HCT116 (cell line): ENCODE measurements at places on chromosomes 7 and 10.

DNA sequence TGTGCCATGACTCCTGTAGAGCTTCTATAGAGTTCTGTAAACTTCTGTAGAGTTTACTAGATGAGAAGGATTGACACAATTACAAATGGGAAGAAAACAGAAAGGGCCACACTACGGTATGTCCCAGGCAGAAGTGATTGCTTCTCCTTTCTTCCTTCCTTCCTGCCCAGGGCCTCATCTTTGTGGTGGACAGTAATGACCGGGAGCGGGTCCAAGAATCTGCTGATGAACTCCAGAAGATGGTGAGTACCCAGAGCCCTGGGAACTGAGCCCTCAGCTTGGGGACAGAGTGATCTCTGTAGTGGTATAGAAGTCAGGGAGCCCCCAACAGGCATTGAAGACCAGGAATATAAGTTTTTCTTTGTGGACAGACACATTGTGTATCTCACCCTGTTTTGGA lies 1.7 kb downstream of the ARF5 start:
- no peak for DNase-seq

GRCh38 chr10:82267465-82267864 lies 392.5 kb downstream of the NRG3 start:
- no peak for DNase-seq

DNA sequence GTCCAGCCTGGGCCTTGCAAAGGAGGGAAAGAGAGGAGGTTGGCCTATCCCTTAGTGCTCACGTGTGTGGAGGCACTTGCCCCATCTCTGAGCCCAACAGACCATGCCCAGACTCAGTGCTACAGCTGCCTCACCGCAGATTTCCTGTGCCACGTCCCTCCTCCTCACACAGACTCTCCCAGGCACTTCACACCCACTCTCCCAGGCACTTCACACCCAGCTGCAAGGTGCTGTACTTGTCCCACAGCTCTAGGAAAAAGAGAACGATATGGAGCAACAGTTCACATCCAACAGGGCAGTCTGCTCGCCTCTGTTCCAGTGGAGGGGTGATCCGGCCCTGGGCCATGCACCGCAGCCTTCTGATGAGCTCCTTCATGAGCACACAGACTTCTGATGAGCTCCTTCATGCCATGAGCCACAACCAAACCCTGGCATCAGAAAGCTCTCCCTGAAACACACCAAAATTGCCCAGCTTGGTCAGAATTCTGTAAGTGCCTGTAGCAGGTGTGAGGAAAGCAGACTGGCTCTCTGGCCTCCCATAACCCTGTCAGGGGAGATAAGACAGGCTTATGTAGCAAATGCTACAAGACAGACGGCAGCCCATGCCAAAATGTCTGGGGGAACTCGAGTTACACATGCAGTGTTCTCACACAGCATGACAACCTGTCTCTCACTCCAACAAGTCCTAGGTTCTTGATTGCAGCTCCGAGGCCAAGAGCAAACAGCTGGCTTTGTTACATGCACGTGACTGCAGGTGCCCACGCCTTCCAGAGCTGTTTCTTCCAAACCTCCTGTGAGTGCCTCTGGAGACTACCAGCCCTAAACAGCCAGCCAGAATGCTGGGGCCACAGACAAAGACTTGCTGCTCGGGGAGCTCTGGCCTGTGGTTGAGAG lies 348.5 kb downstream of the GRID1 start:
- no peak for DNase-seq

DNA sequence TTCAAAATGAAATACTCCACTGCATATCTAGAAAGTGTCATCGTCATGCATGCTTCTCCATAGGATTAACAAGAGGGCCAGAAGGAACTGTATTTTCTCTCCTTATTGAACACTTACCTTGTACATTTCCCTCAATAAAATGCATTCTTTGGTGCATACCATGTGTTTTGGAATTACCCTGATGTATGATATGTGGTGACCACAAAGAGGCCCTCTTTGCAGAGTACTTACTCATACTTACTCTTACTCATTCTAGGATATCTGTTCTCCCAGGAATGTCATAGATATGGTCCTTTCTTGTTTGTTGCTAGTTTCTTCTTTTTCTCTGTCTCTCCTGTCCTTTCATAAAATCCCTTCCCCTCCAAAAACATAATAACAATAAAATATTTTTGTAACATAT lies 1087.1 kb upstream of the POT1 start:
- DNase-seq = no peak

DNA sequence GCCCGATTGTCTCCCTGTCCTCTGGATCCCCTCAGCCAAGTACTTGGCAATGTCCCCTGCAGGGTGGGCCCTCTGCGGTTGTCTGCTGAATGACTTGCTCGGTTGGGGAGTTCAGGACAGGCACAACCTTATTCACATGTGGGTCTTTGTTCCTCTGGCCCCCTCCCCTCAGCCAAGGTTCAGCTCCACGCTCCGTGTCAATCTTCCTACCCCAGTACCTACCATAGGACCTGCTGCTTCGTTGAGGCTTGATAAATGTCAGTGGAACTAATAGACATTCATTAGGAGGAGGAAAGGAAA lies 7.1 kb downstream of the CPA5 start:
- DNase-seq = no peak

GRCh38 chr7:75887669-75888369 lies 9.0 kb downstream of the RHBDD2 start:
- DNase-seq = no peak

- no peak for DNase-seq
Observed at GRCh38 chr10:22705527-22705926, 8.9 kb downstream of the PIP4K2A start.

GRCh38 chr7:138433583-138434443 lies 26.2 kb upstream of the TRIM24 start:
- DNase-seq = no peak

GRCh38 chr7:122298131-122298530 lies 6.4 kb downstream of the FEZF1 start:
- DNase-seq = no peak

- DNase-seq = no peak
Observed at GRCh38 chr10:78331391-78331922, 297.8 kb downstream of the RPS24 start.

DNA sequence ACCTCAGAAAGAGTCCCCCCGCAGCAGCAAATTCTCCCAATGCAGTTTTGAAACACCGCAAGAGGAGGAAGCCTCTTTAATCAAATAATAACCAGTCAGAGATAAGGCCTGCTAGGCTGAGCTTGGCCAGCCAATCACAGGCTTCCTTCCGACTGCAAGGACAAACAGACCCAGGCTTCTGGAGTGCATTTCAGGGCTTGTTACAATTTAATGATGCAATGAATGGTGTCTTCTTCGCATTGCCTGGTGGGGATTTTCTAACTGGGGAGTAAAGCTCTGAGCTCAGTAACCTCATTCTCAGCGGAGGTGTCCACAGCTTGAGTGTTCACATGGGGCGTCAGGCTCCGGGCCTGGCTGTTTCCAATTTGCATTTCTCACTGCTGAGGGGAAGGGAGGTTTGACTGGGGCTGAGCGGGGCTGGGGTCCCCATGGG lies 31.8 kb upstream of the GPAM start:
- DNase-seq = no peak

- no peak for DNase-seq
Observed at GRCh38 chr10:98224996-98225395, 43.0 kb downstream of the LOXL4 start.

DNA sequence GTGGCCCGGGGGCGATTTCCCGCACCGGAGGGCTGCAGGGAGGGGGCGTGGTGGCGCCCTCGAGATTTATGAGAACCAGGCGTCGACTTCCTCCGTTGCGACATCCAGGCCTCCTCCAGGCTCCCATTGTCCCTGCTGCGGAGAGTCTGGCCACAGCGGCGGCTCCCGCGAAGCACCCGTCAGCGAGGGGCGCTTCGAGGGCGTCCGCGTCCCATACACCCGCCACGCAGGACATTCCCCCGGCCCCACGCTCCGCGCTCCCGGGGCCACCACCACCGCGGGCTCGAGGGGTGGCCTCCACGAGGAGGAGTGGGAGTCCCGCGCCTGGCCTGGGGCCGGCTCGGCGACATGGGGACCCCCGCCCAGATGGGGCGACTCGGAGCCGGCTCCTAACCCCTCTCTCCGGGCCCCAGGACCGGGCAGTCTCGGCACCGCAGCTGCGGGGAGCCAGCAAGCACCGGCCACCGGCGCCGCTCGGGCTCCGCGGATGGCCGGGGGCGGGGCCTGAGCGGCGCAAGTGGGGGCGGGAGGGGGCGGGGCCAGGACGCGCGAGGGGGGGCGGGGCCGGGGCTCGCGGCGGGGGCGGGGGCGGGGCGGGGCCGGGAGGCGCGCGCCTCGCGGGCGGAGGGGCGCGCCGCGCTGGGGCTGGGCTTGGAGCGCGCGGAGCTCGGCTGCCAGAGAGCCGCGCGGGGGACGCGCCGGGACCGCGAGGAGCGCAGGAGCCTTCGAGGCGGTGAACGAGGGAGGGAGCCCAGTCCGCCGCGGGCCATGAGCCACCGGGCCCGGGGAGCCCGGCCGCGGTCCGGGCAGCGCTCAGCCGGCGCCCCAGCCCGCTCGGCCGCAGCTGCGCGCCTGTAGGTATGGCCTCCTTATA lies at the start of gene SH2B2:
SH2B2 (plus strand) TSS at position 632 of the 874 bp plus-strand sequence. CDS start 13,683 bp downstream, outside the sequence.
- DNase-seq = no peak

DNA sequence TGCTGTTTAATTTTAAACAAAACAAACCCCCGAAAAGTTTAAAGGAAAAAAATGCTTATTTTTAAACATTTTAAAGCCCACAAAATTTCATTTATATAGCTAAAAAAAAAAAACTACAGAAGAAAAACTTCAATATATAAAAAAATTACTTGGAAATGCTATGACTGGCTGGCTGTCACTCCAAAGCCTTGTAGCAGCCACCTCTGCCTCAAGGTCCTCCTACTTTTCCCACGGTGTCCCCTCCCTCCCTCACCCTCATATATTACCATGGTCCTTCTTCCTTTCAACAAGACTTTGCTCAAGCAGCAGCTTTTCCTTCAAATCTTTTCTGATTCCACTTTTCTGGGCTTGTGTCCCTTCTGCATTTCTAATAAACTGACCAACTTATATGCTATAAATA lies 122.0 kb downstream of the TPK1 start:
- DNase-seq = no peak

DNA sequence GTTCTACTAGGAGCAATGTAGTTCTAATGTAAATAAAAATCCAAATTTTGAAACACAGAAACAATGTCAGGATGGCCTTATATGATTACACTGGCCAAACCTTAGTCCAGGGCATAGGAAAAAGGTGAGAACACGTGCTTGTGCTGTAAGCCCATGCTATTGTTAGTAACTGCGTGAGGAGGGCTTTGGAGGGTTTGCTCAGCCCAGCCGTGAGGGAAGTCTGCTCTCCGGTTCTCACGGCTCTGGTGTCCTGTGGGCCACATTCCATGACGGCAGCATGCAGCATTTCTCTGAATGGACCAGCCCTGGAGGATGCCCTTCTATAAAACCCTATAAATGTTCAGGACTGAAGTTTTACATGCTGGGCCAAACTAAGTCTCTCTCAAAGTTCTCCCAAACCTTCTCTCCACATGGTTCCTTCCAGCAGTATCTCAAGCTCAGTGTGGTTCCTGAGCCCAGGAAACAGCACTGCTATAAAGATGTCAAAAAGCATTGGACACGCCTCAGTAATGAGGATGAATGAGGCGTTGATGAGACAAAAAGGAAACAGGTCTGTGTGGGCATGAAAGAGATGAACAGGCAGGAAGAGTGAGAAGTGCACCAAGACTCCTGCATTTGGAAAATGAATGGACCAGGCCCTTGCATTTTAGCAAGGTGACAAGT lies 174.8 kb upstream of the CDCA7L start:
- no peak for DNase-seq

DNA sequence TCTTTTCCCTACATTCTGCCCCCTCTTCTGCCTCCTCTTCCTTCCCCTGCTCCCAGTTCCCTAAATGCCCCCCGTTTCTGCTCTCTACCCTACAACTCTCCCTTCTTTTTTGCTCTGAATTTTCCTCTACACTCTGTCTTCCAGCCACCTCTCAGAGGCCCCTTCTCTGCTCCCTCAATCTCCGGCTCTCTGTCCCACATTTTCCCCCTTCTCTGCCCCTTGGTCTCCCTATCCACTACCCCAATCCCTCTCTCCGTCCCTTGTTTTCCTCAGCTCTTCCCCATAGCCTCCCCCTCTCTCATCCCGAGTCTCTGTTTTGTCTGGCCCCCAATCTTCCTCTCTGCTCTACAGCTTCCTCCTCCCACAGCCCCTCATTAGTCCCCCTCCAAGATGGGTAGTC lies 3.3 kb downstream of the ALOX5 start:
- no peak for DNase-seq
